Activated naive CD4-positive, alpha-beta T cell treated with Interleukin-2 at 50 U/mL for 16 hours (primary cell): ENCODE measurements at places on chromosomes 12 and 14.

DNA sequence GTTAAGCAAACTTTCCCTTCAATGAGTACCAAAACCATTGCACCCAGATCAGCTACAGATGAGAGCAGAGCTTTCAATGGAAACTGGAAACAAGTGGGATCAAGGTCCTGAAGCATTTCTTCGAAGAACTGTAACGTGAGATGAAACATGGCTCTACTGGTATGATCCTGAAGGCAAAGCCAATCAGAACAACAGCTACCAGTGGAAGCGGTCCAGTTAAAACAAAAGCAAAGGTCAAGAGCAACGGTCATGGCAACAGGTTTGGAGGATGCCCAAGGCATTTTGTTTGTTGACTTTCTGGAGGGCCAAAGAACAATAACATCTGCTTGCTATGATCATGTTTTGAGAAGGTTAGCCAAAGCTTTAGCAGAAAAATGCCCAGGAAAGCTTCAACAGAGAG is 137.9 kb upstream of the CPSF6 start:
- DNase-seq = no peak

GRCh38 chr14:96251656-96252155 is 4.3 kb upstream of the BDKRB1 start:
- DNase-seq = no peak

- no peak for DNase-seq
These were observed 73.3 kb upstream of the PLEKHG7 start for GRCh38 chr12:92629349-92630065.

DNA sequence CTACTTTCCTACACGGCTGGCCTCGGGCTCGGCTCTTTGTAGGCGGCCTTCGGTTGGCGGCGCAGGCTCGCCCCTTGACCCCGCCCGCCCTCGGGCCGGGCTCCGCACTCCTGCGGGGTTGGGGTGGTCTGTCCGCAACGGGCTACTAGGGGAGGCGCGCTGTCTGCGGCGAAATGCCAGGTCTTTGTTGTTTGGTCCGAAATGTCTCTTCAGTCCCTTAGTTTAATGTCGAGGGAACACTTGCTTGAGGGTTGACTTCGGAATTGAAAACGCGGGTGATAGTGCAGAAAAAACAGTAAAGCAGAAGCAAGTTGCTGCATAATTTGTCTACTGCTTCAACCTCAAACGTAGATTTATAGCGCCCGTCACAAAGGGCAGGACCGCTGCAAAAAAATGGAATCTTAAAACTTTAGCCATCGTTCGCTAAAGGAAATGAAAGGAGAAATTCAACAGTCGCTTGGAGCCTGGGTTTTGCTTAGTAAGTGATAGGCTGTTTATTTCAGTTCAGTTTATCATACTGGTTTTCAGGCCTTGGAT is 390 bp downstream of the JKAMP start:
- DNase-seq = no peak

DNA sequence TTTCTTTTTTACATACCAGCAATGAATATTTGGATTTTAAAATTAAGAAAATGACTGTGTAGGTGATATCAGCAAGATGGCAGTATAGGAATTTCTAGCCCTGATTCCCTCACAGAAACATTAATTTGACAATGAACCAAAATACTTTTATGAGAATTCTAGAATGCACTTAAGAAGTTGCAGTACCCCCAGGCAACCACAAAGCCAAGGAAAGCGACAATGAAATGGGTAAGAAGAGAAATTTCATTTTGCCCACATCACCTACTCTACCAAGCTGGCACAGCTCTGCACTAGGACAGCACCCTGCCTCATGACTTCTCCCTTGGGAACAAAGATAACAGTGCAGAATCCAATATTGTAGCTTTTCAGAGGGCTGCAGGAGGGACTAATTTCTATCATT is 6.6 kb downstream of the OR9K2 start:
- no peak for DNase-seq

GRCh38 chr14:65866886-65867285 is 454.4 kb downstream of the FUT8 start:
- no peak for DNase-seq

DNA sequence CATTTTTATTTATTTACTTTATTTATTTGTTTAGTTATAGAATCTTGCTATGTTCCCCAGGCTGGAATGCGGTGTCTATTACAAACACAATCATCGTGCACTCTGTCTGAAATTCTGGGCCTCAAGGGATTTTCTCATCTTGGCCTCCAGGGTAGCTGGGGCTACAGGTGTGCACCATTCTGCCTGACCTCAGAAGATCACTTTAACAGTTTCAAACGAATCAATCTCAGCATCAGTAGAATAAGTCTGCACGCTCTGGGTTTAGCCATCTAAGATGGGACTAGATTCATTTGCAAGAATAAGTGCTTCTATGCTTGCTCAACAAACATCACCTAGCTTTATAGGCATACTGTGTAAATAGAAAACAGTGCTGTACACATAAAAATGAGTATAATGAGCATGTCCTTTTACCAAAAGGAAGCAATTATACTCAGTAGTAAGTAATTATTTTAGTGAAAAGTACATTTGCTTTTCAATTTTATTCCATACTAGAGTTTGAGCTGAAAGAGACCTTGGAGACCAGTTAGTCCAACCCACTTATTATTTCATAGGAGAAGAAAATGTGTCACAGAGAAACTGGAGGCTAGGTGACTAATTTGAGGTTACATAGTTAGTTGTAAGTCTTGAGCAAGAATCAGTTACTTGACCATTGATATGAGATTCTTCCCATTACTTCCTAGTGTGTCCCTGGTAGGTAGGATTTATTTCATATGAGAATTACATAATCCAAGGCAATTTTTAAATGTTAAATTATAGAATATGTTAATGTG is 456.5 kb upstream of the LMO3 start:
- DNase-seq = no peak

GRCh38 chr14:103188810-103189480 is 65.7 kb downstream of the TNFAIP2 start:
- DNase-seq = peak; percentile 7

DNA sequence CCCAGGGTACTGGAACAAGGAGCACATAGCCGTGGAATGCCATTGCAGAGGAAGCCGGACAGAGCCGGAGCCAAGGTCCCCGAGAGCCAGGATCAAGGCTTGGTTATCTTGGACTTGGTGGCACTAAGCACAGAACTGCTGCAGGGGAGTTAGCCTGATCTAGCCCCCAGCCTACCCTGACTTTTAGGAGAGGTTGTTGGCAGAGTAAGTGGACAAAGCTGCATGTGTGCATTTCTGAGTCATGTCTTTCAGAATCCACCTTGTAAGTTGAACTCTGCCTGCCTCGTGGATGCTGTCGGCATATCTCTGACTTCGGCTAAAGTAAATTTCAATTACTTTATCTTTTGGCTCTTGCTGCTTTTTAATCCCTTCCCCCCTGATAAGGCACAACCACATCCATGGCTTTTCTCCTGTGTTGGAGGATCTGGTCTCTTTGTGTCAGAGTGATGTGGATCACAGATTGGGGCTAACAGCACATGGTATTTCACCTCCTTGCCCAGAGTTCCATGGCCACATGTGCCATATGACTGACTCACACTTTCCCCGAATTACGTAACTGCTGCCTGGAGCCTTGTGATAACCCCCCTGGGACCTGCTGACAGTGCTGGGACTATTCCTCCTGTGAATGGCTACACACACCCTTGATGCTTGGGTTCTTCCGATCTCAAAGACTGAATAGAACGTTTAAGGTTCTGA is 240.3 kb downstream of the EMP1 start:
- no peak for DNase-seq

- no peak for DNase-seq
These were observed 68.9 kb downstream of the SLC6A15 start for GRCh38 chr12:84843593-84844144.

GRCh38 chr12:87928031-87928430 is 101.2 kb downstream of the C12orf50 start:
- DNase-seq = no peak

DNA sequence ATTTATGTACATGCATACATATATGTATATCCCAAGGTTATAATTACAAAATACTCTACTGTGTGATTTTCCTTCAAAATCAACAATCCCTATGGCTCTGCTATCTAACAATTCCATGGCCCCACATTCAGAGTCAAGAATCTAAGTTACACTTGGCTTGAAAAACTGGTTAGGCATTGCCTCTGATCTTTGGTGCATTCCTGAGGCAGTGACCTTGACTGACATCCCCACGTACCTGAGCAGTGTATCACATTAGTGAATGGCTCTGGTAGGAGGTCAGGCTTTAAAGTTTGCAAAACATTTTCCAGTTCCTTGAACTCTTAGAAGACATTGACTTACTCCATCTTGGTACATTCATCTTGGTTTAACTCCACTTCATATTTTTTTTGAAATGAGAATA is 8.5 kb upstream of the STON2 start:
- no peak for DNase-seq

- no peak for DNase-seq
These were observed 22.0 kb upstream of the BCL2L14 start for GRCh38 chr12:12048714-12049113.

- no peak for DNase-seq
These were observed 4.7 kb upstream of the KRT79 start for GRCh38 chr12:52838609-52839435.

DNA sequence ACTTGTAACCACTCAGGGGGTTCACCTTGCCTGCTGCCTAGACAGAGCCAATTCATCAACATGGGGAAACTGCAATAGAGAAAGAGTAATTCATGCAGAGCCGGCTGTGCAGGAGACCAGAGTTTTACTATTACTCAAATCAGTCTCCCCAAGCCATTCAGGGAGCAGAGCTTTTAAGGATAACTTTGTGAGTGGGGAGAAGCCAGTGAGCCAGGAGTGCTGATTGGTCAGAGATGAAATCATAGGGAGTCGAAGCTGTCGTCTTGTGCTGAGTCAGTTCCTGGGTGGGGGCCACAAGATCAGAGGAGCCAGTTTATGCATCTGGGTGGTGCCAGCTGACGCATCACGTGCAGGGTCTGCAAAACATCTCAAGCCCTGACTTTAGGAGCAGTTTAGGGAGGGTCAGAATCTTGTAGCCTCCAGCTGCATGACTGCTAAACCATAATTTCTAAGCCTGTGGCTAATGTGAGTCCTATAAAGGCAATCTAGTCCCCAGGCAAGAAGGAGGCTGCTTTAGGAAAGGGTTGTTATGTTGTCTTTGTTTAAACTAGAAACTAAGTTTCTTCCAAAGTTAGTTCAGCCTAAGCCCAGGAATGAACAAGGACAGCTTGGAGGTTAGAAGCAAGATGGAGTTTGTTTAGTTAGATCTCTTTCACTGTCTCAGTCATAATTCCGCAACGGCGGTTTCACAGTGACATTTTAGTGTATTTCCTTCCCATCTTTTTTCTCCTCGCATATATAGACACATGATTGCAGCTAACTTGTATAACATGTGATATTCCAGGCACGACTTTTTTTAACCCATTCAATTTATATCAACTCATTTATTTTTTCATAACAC is 68.9 kb upstream of the NCOR2 start:
- DNase-seq = peak; percentile 41

- no peak for DNase-seq
These were observed 161.0 kb upstream of the RMST start for GRCh38 chr12:97301576-97301975.

GRCh38 chr12:532908-533565 is 73.3 kb downstream of the B4GALNT3 start:
- DNase-seq = no peak

- no peak for DNase-seq
These were observed 227.7 kb downstream of the FSCB start for GRCh38 chr14:44279357-44279756.

GRCh38 chr12:118830296-118830695 is 151.0 kb upstream of the SRRM4 start:
- no peak for DNase-seq
